ENCODE measurements at places on chromosomes 13 and 19.

- no peak for DNase-seq
Observed at GRCh38 chr19:53981376-53981951, 10.0 kb upstream of the CACNG6 start.

DNA sequence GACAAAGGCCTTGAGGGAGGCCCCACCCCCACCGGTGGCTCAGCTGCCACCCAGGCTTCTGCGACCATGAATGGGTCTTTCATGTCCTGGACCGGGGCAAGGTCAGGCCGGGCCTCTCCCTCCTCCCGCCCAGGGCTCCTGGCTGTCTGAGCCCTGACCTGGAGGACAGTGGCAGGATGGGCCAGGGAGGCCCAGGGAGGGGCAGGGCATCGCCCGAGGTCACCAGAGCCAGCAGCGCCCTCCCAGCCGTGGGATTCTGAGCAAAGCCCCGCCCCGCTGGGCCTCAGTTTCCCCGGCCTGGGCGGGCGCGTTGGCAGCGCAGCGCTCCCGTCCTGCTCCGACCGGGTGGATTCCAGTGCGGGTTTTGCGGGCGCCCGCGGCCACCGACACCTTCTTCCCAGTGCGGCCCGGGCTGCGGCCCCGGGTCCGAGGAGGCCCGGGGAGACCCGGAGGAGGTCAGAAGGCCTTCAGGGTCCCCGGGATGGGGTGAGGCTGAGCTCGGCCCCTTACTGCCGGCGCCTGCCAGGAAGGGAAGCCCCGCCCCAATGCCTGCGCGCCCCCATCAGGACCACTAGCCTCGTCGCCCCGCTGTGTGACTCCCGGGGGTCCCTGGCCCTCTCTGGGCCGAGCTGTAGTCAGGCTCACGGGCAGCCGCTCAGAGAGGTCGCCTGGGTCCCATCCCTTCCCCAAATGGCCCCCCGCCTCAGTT lies 24.6 kb upstream of the SEMA6B start:
- DNase-seq, result no peak

DNA sequence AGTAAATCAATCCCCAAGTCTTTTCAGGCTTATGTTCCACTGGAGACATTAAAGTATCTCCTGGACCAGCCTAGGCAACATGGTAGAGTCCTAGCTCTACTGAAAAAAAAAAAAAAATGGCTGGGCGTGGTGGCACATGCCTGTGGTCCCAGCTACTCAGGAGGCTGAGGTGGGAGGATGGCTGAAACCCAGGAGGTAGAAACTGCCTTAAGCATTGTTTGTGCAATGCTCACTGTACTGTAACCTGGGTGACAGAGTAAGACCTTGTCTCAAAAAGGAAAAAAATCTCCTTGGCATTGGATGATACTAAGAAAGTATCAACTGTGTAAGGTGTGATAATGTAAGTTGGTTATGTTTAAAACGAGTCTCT lies 8.8 kb downstream of the KLK8 start:
- no peak for DNase-seq

DNA sequence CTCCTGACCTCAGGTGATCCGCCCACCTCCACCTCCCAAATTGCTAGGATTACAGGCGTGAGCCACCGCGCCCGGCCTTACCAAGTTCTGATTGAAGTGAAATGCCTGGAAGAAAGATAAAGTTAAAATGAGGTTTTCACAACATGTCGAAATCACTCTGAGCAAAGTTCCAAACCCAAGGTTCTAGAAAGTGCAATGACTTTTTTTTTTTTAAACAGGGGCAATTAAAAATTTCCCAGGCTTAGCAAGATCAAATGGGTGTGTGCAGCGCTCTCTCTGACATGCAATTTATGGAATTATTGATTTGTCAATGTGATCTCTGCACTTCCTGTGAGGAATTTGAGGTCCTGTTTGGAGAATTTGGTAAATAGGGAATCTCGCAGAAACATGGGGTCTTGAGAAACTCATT lies 12.8 kb upstream of the MAP2K2 start:
- no peak for DNase-seq

DNA sequence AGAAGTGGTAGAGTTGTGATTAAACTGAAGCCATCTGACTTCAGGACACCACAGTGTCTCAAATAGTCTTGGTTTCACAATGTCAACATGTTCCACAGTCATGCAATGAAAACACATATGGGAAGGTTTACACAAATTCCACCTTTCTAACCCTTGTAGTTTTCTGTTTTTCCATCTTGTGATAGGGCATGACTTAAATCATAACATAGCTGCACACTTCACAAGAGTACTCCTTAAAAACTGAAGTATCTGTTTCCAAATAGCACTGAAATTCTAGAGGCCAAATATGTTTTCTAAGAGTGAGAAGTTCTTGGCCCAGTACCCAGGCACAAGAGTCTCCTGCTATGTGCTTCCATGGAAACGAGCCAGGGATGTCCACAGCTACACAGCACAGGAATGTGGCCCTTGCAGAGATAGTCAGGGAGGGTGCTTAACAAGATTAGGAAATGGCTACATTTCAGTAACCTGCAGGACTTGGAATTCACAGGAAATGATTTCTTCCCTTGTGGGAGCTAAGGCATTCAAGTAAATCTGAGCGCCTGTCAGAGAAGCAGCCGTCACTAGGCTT lies 269.1 kb downstream of the NDFIP2 start:
- peak; percentile 98 for DNase-seq

DNA sequence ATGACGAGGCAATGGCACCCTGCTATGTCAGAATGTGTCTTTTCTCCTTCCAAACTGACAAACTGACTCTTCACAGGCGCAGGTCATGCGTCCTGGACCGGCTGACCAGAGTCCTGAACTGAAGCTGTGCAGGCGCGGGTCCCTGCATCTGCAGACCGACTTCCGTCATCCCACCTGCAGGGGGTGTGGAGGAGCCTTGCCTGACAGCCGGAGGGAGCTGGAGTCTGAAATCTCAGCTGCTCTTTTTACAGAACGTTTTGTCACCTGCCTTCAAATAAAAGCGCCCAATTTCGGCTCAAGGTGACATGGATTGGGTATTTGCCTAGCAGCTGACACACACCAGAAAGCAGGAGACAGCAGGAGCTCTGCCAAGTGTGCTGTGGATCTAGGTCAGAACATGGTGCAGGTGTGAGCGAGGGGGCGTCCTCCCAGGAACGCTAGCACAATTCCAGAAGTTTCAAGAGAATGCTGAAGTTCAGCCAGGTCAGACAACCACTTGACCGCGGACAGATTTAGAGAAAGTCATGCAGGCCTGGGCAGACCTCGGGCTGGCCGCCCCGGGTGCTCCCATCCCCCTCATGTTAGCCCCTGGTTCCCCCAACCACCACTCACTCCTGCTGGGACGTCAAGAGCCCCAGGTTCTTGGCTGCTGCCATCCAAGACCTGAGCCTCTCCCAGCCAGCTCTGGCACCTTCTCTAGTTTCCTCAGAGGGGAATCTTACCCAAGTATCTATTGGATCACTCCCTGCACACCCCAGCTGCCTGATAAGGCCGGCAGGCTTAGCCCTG lies 32.8 kb downstream of the ELL start:
- DNase-seq, result no peak

DNA sequence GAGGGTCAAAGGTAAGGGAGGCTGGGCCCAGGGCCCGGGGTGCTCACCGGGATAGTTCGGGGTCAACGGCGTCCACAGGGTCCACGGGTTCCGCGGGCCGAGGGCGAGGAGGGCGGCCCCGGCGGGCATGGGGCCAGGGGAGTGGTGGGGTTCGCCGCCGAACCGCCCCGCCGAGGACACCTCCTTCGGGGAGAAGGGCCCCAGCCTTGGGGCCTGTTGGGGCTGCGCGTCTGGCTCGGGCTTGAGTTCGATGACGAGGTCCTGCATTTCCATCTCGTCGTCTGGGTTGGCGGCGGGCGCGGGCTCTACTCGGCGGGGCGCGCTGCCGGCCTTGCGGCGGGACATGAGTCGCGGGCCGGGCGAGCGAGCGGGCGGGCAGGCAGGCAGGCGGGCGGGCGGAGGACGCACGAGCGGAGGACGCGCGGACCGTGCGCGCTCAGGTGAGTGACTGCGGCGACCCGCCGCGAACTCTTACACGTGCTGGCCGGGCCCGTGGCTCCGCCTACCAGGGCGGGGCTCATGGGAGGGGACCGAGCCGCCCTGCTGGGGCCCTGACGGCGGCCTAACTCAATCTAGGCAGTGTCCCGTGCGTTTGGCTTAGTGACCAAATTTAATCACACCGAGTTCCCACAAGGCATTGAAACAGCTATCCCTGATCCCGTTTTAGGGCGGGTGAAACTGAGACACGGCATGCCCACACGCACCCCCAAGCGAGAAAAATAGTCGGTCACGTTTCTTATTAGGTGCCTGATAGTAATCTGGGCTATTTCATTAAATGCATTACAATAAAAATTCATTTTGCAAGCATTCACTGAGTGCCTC lies at the start of gene ZNF296:
ZNF296 (minus strand) TSS at position 450 of the 822 bp plus-strand sequence; CDS start at position 345, 105 bp downstream.
- peak; percentile 19 for DNase-seq

GRCh38 chr19:48064509-48064908 lies 20.6 kb upstream of the CABP5 start:
- DNase-seq, result no peak

Measured in kidney glomerular epithelial cell (primary cell).